ENCODE measurements at places on chromosomes 12 and 14.

- no peak for DNase-seq
Measured at GRCh38 chr12:54044425-54045103, 9.1 kb upstream of the HOXC4 start.

GRCh38 chr14:27881646-27882045 is 884.9 kb upstream of the FOXG1 start:
- DNase-seq = no peak

DNA sequence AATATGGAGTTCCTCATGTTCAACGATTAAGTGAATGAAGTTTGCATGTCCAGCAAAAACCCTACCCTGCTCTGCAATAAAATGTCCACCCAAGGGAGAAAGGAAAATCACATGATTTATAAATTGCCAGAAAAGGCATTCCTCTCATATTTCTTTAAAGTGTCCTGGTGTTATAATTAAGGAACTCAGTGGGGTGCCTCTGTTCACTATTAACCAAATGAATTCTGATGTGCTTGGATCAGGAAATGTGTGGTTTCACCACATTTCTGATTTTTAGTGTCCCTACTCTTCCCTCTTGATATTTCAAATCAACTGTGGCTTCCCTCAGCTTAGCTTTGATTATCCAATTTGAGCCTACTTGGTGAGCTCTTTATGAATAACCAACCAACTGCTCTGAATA is 208.1 kb downstream of the PHLDA1 start:
- DNase-seq = no peak

DNA sequence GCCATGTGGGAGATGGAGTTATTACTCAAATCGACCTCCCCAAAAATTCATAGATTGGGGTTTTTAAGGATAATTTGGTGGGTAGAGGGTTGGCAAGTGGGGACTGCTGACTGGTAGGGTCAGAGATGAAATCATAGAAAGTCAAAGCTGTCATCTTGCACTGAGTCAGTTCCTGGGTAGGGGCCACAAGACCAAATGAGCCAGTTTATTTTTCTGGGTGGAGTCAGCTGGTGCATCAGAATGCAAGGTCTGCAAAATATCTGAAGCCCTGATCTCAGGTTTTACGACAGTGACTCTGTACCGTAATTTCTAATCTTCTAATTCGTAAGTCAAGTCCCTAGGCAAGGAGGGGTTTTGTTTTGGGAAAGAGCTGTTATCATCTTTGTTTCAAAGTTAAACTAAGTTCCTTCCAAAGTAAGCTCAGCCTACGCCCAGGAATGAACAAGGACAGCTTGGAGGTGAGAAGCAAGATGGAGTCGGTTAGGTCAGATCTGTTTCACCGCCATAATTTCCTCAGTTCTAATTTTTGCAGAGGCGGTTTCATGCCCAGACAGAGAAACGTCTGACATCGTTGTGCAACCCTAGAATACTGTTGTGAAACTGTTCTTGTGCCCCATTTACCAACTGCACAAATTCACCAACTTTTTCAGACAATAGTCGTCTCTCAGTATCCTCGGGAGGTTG is 104.5 kb upstream of the SFSWAP start:
- DNase-seq = no peak

DNA sequence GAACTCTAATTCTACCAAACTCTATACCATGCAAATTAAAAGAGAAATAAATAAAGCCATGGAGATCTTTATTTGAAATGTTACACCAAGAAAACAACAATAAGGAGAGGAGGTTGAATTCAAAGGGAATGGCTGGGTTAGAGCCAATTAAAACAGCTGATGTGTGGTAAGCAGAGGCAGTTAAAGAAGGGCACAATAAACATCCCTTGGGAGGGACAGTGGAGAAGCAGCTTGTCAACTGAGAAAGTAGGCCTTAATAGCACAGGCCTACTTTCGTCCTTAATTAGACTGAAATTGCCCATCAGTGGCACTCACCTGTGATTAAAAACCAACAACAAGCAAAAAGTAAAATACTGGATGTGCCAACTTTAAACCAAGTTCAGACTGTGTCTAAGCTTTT is 16.3 kb upstream of the NAV3 start:
- DNase-seq = no peak

Measured in activated naive CD8-positive, alpha-beta T cell treated with anti-CD3 and anti-CD28 coated beads, Interleukin-2, amount 50 U/mL, for 24 hours (primary cell).